Left lung (tissue), 14 donors: ENCODE measurements at places on chromosomes 12 and 14.

DNA sequence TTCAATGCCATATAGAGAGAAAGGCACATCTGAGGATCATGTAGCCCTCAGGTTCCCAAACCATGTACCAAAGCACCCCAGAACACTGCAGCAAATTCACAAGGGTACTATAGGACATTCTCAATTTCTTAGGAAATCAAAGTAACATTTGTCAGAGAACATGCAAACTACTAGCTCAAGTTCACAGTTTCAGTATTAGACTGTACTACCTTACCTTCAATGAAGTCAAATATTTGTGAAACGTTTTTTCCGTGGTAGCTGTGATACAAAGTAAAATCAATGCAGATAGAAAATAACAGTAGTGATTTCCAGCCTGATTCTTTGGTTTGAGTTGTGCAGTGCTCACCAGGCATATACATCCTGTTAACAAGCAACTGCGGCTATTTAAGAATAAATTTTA lies 197.1 kb downstream of the MED13L start:
- no peak for DNase-seq

GRCh38 chr14:29906256-29906870 lies 21.3 kb downstream of the PRKD1 start:
- no peak for DNase-seq

- no peak for DNase-seq
Measured at GRCh38 chr12:68374307-68374982, 42.3 kb upstream of the MDM1 start.

DNA sequence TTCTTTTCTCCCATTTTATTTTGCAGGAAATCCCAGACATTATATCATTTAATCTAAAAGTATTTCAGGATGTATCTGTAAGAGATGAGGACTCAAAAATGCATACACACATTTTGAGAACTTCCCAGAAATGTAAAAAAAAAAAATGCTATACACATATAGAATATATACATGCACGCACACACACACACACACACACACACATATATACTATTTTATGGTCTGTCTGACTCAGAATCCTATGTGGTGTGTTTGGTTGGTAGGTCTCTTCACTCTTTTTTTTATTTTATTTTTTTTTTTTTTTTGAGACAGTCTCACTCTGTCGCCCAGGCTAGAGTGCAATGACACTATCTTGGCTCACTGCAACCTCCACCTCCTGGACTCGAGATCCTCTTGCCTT lies 65.5 kb downstream of the FBXO34 start:
- no peak for DNase-seq

DNA sequence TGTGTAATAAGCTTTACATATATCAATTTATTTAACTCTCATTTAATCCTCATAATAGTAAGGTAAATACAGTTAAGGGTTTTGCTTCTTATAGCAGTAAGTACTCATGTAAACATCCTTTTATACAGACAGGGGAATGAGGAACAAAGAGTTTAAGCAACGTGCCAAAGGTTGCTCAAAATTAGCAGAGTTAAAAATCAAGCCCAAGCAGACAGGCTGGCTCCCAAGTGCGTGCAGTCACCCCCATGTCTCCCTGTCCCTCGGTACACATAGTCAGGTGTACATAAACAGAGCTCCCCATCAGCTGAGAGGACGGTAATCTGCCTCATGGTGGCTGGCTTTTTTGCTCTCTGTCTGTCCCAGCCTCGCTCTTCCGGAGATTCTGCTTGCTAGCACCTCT lies 126.4 kb downstream of the DERA start:
- no peak for DNase-seq

GRCh38 chr12:13950502-13950901 lies 30.9 kb downstream of the GRIN2B start:
- no peak for DNase-seq

DNA sequence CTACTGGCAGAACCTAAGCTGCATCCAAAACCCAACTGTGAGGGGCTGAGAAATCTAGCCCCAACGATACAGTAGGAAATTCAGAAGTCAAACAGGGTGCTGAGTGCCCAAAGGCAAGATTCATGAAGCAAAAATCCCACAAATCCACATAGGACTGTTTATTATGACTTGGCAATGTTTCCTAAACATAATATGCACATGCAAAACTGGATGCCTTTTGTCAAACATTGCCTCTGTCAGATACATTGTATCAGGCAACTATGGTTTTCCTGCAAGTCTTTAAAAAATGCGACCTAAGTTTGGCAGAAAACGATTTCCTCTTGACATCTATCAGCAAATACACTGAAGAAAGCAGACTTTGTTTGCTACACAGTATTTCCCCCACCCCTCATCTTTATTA lies 27.3 kb upstream of the YARS2 start:
- DNase-seq: no peak

- DNase-seq: no peak
Measured at GRCh38 chr12:94207849-94208621, 59.7 kb downstream of the PLXNC1 start.
